ENCODE measurements at places on chromosomes 6 and 20.

DNA sequence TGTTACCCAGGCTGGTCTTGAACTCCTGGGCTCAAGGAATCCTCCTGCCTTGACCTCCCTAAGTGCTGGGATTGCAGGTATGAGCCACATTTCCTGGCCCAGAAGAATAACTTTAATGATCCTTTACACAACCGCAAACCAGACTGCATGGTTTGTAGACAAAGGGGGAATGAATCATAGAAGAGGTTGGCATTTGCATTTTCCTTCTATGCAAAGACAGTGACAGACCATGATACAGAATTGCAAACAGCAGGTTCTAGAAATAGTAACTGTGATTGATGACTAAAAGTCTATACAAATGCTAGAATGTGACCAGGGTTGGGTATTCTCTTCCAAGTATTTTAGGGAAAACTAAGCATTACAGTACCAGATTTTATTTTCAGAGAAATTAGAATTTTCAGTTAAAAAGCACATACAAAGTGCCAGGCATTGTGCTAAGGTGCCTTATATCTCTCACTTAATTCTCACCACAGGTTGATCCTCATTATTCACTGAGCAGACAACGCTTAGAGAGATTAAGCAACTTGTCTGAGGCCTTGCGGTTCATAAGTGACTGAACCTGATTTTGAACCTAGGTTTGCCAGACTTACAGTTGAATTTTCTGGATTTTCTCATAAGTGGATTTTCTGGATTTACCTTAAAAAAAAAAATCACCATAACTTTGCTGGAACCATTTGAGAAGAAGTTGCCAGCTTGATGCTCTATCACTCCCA is 146.6 kb downstream of the ZFAND3 start:
- DNase-seq = peak; percentile 59

GRCh38 chr20:50224531-50225255 is 34.1 kb downstream of the CEBPB start:
- peak; percentile 98 for DNase-seq

- peak; percentile 33 for DNase-seq
Observed at GRCh38 chr6:70686548-70687133, 19.0 kb downstream of the SMAP1 start.

GRCh38 chr6:42551217-42551616 is 12.6 kb upstream of the UBR2 start:
- DNase-seq = peak; percentile 58

DNA sequence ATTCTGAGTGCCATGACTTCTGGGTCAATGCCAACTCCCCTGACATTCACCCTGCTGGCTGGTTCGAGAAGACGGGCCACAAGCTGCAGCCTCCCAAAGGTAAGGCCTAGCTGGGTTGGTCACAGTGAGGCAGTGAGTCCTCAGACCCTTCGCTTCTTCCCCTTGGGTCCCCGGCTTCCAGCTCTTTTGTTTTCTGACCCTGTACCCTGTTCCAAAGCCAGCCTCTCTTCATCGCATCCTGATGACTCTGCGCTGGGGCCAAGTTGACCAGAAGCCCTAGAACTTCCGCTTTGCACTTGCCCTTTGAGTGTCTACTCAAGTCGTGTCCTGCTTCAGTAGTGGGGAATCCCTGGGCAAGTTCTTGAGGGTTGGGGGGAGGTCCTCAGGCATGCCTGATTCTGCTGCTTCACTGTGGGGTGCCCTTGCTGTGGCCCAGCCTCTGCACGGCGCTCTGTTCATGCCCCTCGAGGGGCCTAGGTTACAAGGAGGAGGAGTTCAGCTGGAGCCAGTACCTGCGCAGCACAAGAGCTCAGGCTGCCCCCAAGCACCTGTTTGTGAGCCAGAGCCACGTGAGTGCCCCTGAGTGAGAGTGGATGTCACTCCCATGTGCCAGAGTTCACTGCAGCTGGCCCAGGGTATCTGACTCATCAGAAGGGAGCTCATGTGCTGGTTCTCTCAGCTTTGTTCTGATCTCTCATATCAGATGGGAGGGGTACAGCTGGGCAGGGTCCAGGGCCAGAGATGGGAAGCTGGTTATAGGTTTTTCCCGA is 23.0 kb downstream of the L3MBTL1 start:
- DNase-seq = no peak

DNA sequence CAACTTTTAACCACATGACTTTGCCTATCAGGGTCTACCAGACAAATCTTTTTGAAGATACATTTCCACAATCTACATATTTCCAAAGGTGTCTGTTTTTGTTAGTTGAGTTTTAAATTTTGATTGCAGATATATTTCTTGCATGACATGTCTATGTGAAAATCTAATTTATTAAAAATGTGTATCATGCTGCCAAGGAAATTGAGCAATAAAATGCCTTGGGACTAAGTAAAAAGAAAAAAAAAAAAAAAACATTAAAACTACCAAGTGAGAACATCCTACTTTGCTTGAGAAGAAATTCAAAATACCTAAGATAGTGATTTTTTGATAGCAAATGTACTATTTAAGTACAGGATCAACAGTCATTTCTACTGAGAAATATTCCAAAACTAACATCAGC is 17.7 kb downstream of the SLC17A5 start:
- peak; percentile 55 for DNase-seq

DNA sequence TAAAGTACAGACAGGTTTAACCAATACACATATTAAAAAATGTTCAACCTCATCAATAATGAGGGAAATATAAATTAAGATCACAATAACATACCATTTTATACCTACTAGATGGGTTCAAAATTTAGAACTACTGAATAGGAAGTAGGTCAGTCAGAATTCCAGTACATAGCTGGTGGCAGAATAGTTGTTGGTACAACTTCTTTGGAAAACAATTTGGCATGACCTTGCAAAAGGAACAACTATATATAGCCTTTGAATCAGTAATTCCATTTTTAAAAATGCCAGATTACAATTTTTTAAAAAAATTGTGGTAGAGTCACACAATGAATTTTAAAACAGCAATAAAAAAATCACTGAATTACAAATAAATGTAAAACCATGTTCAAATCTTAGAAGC is 165.6 kb downstream of the CDK19 start:
- no peak for DNase-seq

GRCh38 chr6:43005844-43006243 is 7.9 kb downstream of the MEA1 start:
- DNase-seq = no peak

- DNase-seq = no peak
Observed at GRCh38 chr20:9594284-9594875, 80.0 kb downstream of the LAMP5 start.

DNA sequence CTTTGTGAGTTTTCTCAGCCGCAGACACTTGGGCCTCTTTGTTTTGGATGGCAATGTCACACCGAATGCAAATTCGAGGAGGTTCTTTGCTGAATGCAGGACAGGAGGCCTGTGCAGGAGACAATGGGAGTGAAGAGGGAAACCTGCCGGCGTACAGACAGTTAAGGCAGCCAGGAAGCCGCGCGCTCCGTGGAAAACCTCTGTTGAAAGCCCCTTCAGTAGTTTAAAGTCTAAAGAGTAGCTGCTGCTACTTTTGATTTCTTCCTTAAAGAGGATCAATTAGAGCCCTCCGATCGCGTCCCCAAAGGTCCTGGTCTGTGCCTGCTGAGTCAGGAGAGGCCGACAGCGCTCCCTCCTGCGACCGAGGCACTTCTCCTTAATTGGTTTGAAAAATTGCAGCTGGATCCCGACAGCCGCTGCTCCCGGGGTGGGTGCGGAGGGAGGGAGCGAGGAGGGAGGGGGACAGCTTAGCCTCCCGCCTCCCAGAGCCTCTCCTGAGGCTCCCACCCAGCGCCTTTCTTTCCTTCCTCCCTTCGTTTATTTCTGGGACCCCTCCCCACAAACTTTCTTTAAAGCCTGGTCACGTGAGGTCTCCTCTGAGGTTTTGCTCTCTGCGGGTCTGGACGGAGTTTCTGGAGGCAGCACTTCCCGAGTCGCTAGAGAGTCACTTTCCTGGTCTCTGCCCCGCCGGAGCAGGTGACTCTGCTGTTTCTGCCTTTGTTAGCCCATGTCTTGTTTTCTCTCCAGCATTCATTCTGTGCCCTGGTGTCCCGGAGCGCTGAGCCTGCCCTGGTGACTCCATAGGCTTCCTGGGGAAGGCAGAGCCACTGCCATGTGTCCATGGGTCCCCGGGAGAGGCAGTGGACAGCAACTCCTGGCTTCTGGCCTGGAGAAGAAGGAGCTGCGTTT is 22.3 kb upstream of the RPP40 start:
- DNase-seq = peak; percentile 11

DNA sequence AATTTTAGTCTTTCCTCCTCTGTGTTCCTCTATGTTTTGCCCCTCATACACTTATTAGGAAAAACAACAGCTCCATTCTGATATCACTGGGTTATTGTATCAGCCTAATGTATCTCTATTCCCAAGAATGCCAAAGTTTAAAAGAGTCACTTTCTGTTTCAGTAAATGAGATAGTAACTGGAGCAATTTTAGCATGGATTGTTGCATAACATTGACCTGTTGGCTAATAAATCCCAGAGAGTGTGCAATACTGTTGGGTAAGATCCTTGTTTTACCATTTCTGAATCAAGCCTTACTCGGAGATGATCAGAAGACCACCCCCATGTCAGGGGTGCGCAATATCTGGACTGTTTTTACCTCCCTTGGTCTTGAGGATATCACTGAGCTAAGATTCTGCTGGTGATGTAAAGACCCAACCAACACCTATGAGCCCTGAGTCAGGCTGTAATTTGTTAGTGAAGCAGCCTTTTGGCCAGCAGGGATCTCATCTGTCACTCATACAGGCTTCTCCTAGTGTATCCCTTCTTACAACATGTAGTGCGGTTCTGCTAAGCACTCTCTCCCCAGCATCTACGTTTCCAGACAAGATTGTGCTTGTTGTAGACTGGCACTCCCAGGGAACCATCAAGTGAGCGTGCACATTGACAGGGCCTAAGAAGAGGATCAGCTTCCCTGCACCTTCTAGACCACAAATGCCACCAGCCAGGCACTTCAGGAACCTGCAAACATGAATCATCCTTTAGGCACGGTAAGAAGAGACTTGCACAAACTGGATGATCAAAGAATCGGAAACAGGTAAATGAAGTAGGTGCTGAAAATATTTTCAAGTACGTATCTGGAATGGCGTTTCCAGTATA is 11.5 kb upstream of the IPCEF1 start:
- DNase-seq = peak; percentile 45

DNA sequence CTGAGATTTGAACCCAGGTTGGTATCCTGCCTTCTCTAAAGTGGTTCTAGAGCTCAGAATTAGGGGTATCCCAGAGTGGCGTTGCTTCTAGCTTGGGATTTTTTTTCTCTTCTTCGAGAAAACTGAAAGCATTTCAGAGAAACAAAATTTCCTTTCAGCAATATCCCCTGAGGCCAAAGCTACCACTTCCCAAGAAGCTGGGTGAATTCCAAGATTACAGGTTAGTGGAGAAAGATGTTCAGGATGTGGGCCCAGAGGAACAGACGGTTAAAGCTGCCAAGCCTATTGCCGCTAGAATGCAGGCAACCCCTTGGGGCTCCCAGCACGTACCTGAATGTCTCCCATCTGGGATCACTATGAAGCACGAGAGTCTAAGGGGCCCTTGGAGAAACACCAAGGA is 134.1 kb downstream of the FOXO3 start:
- no peak for DNase-seq

DNA sequence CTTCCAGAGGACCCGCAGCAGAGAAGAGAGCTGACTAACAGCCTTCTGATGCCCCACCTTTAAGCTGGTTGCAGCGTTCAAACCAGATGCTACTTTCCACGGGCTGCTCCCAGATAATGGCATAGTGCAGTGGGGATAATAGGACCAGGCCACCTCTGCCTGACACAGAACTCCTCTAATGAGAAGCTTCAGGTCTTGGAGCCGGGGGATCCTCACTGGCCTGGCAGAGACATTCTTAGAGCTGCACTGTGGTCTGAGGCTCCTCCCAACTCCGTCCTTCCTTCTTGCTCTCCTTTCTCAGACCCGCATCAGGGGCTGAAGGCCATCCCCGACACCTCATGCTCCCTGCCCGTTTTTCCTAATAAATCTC is 206.6 kb upstream of the MARCKS start:
- DNase-seq = no peak

GRCh38 chr6:161095916-161096315 is 104.3 kb downstream of the MAP3K4 start:
- DNase-seq = no peak

DNA sequence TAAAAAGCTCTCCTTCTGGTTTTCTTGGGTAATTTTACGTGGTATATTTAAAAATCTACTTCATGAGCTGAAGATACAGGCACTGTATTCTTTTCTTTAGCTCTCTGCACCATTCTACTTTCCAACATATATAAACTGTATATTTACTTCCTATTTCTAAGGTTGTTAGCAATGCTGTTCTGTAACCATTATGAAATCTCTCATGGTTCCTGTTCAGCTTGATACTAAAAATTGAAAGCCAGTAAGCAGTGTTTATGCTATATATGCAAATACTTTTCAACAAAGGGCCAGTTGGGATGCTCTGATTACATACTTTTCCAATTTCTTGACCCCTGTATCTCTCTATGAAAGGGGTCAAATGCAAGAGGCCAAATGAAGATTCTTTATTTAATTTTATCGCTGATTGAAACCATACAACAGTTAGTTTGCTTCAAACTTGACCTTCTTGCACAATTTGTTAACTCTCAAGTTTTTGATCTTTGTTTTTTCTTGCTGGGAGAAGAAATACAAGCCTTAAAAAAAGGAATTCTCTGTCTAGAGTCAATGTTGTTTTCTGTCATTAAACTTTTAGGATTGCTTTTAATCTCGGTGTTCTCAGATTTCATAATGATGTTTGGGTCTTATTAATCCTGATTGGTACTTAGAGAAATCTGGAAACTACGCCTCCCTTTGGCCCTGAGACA is 223.2 kb downstream of the PRL start:
- DNase-seq = no peak

DNA sequence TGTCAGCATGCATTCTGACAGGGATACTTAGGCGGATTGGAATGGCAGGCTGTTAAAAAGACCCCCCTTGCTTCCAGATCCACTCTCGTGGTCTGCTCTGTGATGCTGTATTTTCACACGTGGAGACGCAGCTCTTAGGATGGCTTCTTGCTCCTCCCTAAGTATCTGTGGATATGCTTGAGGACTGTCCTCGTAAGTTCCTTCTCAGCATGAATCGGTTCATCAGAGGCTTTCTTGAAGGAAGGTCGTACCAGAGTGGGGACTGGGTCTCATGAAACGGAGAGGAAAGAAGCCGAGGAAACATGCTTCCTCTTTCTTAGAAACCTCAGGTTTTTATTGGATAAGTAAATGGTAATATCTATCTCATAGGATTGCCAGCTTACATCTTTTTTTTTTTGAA is 220.4 kb downstream of the FARS2 start:
- DNase-seq = no peak

- DNase-seq = no peak
Observed at GRCh38 chr6:136901212-136901784, 20.8 kb upstream of the SLC35D3 start.

DNA sequence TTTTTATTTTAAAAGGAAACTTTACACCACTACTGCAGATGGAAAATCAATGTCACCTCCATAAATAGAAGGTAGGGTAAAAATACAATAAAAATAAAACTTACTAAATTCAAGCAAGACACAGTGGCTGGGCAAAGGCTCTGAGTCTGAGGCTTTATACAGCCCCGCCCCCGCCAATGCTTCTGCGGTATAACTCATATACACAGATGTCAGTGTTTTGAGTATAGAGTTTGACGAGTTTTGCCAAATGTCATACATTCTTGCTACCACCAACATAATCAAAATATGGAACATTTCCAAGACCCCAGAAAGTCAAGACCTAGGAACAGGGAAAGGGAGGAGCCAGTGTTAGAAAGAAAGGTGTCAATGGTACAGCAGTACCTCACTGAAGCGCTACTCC is 12.8 kb downstream of the NFATC2 start:
- DNase-seq = peak; percentile 14

Data from amniotic epithelial cell (primary cell).